ENCODE measurements at places on chromosomes 5 and 9.
A peak's percentile ranks its signal among the peaks of the same experiment; 100 is the strongest.

GRCh38 chr9:4297151-4297785 is 2.6 kb downstream of the GLIS3 start:
- DNase-seq = peak; percentile 92

DNA sequence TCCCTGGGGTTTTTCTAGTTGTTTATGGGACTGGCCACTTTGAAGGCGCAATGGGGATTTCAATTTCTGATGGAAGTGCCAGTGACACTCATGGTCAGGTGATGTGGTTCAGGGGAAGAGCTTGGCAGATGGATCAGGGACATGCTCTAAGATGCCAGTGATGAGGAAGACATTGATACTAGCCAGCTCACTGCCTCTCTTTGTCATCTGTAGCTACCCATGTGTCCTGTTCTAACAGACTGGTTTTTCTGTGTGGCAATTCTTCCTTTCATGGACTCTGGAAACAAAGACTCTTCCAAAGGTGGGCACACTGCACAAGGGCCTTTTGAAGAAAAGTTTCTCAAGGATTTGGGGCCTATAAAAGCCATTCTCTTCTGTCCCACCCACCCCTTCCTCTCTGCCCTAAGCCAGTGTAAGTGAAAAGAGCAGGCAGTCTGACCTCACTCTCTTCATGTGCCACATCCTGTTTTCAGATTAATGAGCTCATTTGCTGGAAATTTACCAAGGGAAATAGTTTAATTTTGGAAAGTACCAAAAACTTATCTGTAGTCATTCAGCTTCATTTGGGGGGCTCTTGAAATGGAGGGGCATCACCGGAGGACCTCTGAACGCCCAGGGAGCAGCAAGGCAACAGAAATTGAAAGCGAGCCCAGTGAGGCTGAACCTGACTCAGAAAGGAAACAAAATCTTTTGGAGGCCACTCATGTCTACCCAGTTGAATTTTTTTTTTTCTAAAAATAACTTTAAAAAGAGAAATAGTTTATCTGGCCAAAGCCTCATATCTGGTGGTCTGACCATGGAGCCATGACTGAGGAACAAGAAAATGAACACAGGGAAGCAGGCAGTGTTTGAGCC is 4.9 kb upstream of the TRAF1 start:
- DNase-seq = peak; percentile 61

DNA sequence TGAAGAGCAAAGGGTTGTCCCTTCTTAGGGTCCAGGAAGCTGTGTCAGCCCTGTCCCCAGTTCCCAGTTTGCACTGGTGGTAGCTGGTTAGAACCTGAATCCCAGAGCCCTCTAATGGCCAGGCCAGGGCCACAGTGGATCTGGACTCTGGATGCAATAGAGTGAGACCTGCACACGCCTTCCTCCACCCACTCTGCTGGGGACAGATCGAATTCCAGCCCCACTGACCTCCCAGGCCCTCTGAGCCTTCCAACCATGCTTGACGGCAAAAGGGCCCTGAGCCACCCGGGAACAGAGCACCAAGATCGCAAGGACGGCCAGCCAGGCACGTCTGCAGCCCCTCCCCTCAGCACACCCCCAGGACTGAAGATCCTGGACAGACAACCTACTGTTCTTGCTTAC is 23.7 kb downstream of the NAIF1 start:
- no peak for DNase-seq

GRCh38 chr9:27204578-27204977 is 92.4 kb downstream of the EQTN start:
- no peak for DNase-seq

All from foreskin fibroblast (primary cell).